Foreskin keratinocyte (primary cell): ENCODE measurements at places on chromosomes 5 and 9. TPM values are rescaled to one million over a fixed set of nuclear protein-coding genes. Genes with fewer than 3 reads are reported as not detected.

TRIM36 gene
- 1.8 and 2.4 TPM in 2 replicates for total RNA-seq

LCN2 gene
- total RNA-seq, result 0.63 and 2.6 TPM in 2 replicates

OMD gene
- total RNA-seq, result not detected in 2 replicates

IFNA2 gene
- total RNA-seq, result not detected in 2 replicates

RNF208 gene
- 0.18 and 0.41 TPM in 2 replicates for total RNA-seq

MEIKIN gene
- not detected in 2 replicates for total RNA-seq

ARL14EPL gene
- total RNA-seq, result not detected in 2 replicates

- no peak for DNase-seq
Observed at GRCh38 chr9:73667749-73668148, 516.1 kb downstream of the ANXA1 start.

DNA sequence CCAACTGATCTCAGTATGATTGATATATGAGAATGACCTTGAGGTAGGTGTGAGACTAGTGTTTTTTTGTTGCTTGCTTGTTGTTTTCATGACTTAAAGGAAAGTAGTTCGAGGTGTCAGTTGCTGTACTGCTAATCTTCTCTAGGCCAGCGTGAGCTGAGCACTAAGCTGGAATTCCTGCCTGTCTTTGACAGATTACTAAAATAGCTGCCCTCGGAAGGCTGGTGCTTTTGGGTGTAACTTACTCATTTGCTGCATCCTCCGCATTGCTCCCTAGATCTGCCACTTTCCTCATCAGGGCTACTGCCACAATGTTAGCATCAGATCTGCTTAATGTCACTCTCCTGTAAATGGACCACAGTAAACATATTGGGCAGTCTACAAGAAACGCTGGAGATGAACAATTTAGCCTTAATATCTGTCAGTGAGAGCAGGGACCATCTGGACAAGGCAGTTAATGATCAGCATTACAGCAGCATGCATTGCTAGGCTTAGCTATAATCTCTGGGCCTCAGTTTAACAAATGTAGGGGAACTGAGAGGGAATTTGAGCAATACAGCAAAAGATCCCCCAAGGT is 106.6 kb upstream of the CDH6 start:
- no peak for DNase-seq

DNA sequence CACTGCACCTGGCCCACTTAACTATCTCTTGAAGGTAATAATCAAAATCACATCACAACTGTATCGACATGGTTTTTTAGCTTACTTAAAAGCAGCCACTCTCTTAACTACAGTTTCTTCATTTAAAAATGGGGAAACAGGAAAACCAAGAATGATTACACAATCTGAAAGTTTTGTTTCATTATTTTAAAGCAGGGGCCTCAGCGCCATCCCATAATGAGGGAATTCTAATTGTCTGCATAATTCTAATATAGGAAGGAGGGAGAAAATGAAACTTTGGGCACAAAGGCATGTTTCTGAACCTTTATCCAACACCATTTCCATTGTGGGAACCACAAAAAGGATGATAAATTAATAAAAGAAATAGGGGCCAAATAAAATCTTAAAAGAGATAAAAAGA is 7.6 kb downstream of the HACD4 start:
- DNase-seq, result no peak

GRCh38 chr5:72288924-72289323 is 31.1 kb downstream of the MRPS27 start:
- no peak for DNase-seq

- no peak for DNase-seq
Observed at GRCh38 chr9:16246785-16247184, 623.7 kb downstream of the BNC2 start.

- peak; percentile 48 for DNase-seq
Observed at GRCh38 chr5:122192497-122193496, 63.5 kb downstream of the ZNF474 start.

DNA sequence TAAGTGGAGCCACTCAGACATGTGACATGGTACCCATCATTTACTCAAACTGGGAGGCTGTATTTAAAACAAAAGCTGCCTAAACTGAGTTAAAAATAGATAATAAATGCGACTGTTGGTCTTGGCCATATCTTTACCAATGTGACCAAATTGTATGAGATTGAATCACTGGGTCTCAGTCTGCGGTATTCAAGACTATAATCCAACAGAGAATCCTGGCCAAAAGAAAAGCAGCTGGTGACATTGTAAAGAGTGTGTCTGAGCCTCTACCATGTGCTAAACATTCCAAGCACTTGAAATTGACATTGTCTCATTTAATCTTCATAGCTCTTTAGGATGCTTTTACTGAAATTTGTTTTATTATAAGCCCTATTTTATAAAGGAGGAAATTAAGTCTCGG is 282.6 kb downstream of the ZNF608 start:
- no peak for DNase-seq

GRCh38 chr5:109049565-109049964 is 301.9 kb downstream of the FER start:
- no peak for DNase-seq

GRCh38 chr5:56522960-56523359 is 289.8 kb upstream of the ANKRD55 start:
- no peak for DNase-seq

GRCh38 chr9:124355039-124355940 is 60.0 kb downstream of the PSMB7 start:
- no peak for DNase-seq

DNA sequence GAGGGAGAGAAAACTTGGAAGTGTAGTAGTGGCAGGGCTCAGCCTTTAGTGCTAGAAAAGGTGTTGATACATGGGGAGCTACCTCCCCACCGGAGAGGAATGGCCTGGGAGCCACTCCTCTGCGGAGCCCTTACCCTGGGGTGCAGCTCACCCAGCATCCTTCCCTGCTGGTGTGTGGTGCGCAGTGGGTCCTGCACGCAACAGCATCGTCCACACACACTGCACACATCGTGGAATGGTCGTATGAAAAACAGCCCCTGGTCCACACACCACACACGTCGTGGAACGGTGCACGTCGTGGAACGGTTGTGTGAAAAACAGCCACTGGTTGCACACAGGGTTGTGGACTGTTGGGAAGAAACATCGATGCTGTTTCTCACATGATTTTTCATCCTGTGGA is 16.1 kb upstream of the AHRR start:
- DNase-seq, result no peak

GRCh38 chr5:157473383-157474320 is 13.6 kb downstream of the NIPAL4 start:
- DNase-seq, result no peak

DNA sequence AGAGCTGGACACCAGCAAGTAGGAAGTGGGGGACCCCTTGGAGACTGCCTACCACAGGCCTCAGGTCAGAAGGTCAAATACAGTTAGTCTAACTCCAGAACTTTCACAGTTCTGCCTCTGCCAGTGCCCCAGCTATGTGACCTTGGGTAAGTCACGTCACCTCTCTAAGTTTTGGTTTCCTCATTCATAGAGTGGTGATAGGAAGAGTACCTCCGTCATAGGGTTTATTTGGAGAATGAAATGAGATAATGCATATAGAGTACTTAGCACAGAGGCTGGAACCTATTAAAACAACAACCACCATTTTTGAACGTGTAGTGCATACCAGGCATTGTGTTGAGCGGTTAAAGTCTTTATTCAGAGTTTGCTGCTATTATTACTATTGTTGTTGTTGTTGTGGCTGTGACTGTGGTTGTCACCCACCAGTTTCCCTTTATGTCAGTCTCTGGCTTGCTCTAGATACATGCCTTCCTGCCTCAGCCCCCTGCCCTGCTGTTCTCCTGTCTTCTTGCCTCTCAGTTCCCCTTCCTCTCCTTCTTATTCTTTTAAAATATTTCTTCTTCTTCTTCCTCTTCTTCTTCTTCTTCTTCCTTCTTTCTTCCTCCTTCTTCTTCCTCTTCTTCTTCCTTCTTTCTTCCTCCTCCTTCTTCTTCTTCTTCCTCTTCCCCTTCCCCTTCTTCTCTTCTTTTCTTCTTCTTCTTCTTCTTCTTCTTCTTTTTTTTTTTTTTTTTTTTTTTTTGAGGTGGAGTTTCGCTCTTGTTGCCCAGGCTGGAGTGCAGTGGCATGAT is 67.8 kb downstream of the RALGPS1 start:
- no peak for DNase-seq

DNA sequence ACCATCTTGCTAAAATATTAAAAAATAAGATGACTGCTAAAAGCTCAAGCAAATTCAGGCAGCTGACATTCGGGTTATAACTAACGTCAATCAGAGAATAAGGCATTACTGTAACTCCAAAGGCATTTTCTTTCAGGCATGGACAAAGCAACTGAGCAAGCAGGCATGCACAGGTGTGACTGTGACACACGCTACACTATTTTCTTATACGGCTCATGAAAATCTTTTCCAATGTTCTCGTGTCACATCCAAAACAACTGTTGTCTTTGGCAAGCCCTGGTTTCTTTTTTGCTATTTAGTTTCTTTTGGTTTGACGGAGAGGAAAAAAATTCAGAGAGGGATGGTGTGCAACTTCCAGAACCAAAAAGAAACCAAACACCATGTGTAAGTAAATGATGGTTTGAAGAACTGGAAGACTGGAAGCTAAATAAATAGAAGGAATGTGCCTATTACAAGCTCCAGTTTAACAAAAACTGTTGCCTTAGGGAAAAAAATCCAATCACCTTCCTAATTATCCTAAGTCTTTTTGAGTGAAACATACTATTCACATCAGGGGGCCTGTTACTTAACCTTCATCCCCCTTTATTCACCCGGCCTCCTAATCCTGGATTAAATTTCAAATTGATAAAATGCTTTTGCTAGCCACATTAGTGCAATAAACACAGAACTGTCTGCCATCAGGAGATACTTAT is 277.6 kb downstream of the PSAT1 start:
- no peak for DNase-seq

DNA sequence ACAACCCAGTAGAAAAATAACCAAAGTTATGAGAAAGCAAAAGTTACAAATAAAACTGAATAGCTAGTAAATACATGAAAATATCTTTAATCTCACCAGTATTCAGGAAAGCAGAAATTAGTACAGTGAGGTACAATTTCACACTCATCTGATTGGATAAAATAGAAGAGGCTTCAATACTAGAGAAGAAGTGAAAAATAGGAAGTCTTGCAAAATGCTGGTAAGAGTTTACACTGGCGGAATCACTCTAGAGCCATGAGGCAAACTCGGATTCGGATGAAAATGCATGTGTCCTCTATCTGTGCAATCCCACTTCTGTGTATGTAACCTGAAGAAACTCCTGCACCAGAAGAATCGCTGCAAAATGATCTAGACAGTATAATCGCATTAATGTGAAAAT is 128.9 kb downstream of the CCDC192 start:
- DNase-seq, result no peak

DNA sequence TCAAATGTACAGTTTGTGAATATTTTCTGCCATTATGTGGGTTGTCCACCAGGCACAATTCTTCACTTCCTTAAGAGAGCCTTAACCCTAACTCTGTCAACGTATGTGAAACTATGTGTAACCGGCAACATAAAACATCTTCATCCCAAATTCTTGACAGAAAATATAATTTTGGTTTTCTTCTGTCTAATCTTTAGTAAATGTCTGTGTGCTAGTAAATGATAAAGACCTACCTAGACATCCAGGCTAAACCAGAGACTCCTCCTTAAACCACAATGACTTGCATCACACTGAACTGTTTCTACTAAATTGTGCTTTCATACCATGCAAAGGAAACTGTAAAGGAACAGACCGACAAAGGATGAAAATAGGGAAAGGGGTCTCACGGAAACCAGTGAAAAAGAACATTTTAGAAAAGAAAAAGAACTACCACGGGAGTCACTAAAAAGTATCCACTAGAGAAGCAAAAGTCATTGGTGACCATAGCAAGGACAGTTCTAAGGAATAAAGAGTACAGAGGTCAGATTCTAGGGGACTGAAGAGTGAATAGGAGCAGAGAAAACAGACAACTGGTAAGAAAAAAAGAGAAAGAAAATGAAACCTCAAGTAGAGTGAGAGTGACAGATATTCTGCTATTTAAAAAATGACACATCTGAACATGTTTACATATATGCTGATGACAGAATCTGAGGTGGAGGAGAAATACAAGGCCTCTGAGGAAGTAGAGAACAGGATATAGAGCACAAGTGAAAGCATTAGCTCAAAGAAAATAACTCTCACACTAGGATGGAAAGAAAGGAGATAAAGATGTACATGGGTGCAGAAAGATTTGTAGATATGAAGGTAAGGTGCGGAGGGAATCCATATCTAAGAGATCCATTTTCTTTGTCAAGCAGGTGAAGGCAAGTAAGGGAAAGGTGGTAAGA is 49.4 kb downstream of the FNIP1 start:
- peak; percentile 13 for DNase-seq
